ENCODE measurements at places on chromosomes 11 and 22. TPM values are rescaled to one million over a fixed set of nuclear protein-coding genes. Genes with fewer than 3 reads are reported as not detected.

The OTOG gene
- total RNA-seq: not detected

The FIBIN gene
- total RNA-seq: not detected

The SLC22A12 gene
- total RNA-seq: not detected

The TUB gene
- total RNA-seq: 4.6 TPM

The SOX10 gene
- 303 TPM for total RNA-seq

The PRR33 gene
- not detected for total RNA-seq

The VPS26B gene
- 37.5 TPM for total RNA-seq

The SSRP1 gene
- 353 TPM for total RNA-seq

The CAVIN3 gene
- total RNA-seq: 237 TPM

The PTPRJ gene
- total RNA-seq: 26.9 TPM

The ASPHD2 gene
- total RNA-seq: 1.4 TPM

The RIMBP3B gene
- total RNA-seq: 0.53 TPM

The CST6 gene
- 0.19 TPM for total RNA-seq

The CEND1 gene
- total RNA-seq: 2.1 TPM

The CCDC116 gene
- not detected for total RNA-seq

The CTSW gene
- 0.41 TPM for total RNA-seq

Data from A375 (cell line).